ENCODE measurements at places on chromosomes 5 and 9.

DNA sequence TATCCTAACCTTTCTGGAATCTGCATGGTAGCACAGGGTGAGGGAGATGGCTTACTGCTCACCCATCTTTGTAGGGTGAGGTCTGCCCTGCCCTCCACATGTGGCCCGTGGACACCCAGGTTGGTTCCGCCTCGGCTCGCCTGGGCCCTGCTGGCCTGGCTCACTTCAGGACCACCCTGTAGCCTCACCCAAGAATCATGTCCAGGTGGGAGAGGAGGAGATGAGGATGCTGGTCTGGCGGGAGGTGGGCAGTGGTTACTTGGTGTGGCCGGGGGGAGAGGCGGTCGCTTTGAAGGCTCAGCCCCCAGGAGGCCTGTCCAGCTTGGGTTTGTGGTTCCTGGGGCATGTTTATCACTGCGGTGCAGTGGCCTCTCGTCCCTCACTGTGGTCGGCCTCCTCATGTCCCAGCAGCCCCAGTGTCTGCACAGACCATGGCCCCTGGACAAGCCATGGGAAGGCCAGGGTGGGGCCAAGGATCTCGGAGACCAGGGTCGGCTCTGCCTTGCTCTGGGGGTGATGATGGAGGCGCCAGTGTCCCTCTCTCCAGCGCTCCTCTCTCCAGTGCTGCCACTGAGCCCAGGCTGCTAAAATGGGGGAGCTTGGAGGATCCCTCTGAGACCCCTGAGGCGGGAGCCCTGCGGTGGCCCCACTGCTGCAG lies 4.6 kb downstream of the OBP2B start:
- no peak for DNase-seq

GRCh38 chr9:130276955-130277354 lies 11.4 kb downstream of the HMCN2 start:
- DNase-seq = no peak

- DNase-seq = no peak
Observed at GRCh38 chr5:20420991-20421595, 433.1 kb upstream of the CDH18 start.

DNA sequence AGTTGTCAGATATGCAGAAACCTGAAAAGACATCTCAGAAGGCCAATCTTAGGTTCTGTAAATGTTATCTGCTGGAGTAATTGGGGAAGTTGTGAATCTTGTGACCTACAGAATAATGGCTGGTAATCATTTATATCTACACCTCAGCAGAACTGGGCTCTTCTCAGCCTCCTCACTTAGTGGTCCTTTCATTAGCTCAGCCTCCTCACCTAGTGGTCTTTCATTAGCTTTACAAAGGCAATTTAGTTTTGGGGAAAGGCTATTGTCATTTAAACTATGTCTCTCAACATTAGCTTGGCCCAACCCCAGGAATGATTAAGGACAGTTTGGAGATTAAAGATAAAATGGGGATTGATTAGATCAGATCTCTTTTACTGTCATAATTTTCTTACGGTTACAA lies 284.2 kb upstream of the SGCD start:
- no peak for DNase-seq

GRCh38 chr9:14079440-14079839 lies 234.5 kb downstream of the NFIB start:
- DNase-seq = no peak

DNA sequence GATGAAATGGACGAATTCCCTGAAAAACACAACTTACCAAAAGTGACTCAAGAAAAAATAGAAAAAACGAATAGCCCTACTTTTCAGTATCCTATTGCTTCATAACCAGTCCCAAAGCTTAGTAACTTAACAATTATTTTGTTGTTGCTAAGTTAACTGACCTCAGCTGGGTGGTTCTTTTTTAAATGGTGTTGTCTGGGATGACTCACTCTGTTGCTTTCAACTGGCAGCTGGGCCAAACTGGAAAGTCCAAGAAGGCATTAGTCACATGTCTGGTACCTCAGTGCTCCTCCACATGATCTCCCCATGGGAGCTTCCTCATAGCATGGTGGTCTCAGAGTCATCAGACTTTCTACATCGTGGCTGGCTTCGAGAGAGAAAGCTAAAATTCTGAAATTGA lies 47.8 kb upstream of the ADAMTS2 start:
- no peak for DNase-seq
